ENCODE measurements at places on chromosomes 2 and 18.

DNA sequence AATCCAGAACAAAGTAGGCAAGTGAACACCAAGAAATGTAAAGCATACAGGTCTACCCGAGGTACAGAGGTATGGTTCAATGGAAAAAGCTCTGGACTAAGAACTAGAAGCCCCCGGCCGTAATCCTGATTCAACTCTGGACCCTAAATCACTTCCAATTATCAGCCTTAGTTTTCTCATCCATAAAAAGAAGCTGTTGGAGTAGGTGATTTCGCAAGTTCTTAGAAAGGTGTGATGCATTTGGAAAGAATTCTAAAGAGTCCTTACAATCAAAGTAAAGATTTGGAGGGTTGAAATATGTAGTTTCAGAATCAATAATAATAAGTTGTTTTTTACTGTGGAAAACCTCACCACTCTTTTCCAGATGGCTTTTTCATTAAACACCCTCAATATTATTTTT is 622.1 kb upstream of the ID2 start:
- DNase-seq: no peak

DNA sequence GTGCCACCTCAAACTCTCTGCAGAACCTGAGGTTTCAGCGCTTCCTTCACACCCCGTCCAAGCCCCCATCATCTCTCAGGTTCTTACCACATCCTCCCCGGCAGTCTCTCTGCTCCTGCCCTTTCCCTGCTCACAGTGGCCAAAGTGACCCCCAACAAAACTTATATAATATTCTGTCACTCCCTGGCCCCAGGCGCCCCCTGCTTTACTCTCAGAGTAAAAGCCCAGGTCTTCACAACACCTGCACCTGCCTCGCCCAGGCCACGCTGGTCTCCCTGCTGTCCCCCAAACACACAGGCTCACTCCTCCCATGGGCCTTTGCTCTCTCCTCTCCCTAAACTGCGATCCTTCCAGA is 6.4 kb downstream of the ITGB1BP1 start:
- DNase-seq: no peak

DNA sequence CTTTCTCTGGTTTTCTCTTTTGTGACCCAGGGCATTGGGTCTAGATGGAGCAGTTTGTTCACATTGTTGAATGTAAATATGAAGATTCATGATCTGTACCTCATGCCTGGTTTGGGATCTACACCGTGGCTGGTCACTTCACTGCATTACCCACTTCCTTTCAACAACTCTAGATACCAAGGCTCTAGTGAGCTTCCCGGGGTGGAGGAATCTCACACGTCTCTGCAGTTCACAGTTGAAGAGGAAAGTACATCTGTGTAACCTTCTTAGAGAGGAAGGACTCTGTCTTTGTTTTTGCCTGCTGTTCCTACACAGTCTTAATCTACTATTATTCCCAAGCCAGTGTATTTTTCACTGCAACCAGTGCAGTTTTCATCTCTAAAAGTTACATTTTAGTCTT is 574.8 kb downstream of the MBD2 start:
- DNase-seq: no peak

- DNase-seq: no peak
Observed at GRCh38 chr2:130892793-130893785, 56.4 kb downstream of the ARHGEF4 start.

DNA sequence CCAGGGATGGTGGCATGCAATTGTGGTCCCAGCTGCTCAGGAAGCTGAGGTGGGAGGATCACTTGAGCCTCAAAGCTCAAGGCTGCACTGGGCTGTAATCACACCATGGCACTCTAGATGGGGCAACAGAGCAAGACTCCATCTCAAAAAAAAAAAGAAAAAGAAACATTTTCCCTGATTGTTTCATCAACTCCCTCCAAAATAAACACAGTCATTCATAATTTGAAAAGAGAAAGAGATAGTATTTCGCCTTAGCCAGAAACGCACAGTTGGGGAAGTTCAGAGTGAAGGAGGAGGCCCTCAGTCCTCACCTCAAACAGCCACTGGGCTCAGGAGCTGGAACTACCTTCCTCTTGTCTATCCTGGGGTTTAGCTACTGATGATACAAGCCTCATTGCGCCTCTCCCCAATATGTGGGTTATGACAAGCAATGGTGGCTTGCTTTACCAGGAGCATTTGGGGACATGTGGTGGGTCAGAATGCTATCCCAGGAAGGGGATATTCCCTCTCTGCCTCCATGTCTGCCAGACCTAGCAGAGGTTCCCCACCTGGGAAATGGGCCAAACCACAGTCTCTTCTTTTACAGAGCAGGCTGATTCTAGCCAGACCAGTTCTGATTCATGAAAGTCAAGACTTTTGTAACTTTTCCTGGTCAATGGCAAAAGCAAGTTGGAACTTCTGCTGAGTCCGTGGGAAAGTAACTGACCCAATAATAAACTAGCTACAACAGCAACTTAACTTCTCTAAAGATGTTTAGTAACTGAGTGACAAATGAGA is 22.2 kb upstream of the TMEM87B start:
- no peak for DNase-seq

- DNase-seq: no peak
Observed at GRCh38 chr2:96727431-96727830, 12.4 kb downstream of the LMAN2L start.

GRCh38 chr18:69691008-69691760 is 256.5 kb downstream of the CD226 start:
- DNase-seq: no peak

GRCh38 chr18:73318739-73319479 is 451.1 kb upstream of the NETO1 start:
- no peak for DNase-seq

DNA sequence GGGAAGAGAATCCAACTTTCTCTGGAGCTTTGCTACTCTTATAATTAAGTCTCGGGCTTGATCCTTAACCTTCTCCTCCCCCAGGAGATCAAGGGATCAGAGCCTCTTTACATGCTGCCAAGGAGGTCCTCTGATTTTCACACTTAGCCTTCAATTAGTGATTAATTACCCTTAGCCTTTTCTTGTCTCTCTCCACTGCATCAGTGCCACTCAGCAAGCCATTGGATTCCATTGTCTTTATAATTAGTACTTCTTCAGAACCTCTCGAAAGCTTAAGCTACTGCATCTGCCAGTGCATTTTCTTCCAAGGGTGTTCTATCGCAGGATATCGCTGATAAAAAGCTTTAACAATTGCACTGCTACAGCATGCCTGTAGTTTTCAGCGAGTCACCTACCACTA is 477.0 kb upstream of the MEIS1 start:
- DNase-seq: no peak

- DNase-seq: no peak
Observed at GRCh38 chr18:5979176-5979888, 84.0 kb upstream of the TMEM200C start.

DNA sequence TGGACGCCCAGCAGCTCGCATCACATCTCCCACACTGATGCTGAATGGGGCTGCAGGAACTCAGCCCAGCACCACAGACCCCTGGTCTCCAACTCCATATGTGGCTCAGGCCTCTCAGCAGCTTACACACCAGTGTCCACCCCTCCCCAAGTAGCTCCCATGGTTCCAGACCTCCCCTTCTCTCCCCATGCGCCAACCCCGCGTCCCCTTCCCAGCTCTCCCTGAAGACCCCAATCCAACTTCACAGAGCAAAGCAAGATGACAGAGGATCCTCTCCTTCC is 188.9 kb downstream of the SH3BP4 start:
- DNase-seq: no peak

- no peak for DNase-seq
Observed at GRCh38 chr18:56575819-56576663, 62.4 kb downstream of the TXNL1 start.

GRCh38 chr2:5740053-5740452 is 47.9 kb downstream of the SOX11 start:
- no peak for DNase-seq

- DNase-seq: no peak
Observed at GRCh38 chr2:203802342-203803052, 65.1 kb upstream of the CTLA4 start.

GRCh38 chr2:41379496-41380221 is 668.2 kb upstream of the PKDCC start:
- DNase-seq: no peak

DNA sequence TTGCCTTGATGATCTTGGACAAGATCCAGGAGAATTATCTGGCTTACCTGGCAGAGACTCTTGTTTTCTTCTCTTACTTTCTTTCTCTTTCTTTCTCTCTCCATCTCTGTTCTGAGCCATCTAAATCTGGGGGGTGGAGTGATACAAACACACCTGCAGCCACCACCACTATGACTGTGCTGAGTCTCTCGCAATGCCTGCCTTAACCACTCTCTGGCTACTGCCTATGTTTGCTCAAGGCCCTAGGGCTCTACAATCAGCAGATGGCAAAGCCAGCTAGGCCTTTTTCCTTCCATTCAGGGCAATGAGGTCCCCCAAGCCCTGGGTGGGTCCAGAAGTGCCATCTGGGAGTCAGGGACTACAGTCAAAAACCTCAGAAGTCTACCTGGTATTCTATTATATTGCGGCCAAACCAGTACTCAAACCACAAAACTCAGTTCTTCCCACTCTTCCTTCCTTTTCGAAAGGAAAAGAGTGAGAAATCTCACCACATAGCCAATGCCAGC is 978.9 kb upstream of the NXPH2 start:
- DNase-seq: no peak

- DNase-seq: no peak
Observed at GRCh38 chr18:39946623-39947061, 2008.4 kb upstream of the PIK3C3 start.

DNA sequence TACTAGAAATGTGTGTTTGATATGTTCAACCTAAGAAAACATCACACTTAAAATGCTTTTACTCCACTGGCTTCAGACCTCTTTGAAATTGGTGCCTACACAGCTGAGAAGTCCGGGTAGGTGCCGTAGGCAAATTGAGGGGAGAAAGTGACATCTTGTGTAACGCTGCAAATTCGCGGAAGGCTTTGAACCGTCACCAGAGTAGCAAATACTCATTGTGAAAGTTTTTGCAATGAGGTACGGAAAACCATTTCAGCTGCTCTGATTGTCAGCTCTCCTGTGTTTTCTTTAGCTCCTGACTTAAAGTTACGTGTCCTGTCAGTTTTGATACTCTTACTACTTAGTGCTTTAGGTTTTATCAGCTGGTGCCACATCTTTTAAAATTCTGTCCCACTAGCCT is 224.5 kb downstream of the FAM210A start:
- no peak for DNase-seq

- no peak for DNase-seq
Observed at GRCh38 chr2:132589111-132589830, 80.7 kb downstream of the LYPD1 start.

Measured in NCI-H187 treated with DMSO at 0.1 percent for 48 hours (cell line).